ENCODE measurements at places on chromosomes 6 and 20.

DNA sequence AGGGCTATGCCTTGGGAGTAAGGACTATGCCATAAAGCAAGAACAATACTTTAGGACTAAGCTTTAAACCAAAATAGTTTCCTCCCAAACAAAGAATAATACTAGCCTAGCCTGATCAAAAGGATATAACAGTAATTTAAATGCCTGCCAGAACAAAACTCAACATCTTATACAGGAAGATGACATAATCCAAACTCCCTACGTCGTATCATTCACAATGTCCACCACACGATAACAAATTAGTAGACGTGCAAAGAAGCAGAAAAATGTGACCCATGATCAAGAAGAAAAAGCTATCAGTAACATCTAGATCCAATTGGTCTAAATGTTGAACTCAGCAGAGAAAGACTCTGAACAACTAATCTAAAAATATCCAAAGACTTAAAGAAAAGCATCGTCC lies 65.8 kb downstream of the RSPH3 start:
- DNase-seq, result no peak

GRCh38 chr6:142820338-142821051 lies 124.5 kb downstream of the HIVEP2 start:
- no peak for DNase-seq

DNA sequence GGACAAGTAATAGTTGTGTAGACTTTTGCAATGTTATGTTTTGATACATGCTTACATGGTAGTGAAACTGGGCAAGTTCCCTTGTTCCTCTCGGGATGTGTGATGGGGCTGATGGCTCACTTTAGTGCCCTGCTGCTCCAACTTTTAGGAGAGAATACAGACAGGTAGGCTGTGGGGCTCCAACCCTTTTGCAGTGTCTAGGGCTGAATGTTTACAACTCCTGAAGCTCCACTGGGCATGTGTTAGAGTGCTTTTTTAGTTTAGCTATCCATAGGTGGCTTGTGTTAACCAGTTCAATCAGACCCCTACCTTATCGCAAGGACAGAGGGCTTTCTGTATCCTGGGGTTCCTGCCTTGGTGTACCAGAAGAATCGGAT lies 33.8 kb downstream of the SERPINB6 start:
- DNase-seq, result no peak

DNA sequence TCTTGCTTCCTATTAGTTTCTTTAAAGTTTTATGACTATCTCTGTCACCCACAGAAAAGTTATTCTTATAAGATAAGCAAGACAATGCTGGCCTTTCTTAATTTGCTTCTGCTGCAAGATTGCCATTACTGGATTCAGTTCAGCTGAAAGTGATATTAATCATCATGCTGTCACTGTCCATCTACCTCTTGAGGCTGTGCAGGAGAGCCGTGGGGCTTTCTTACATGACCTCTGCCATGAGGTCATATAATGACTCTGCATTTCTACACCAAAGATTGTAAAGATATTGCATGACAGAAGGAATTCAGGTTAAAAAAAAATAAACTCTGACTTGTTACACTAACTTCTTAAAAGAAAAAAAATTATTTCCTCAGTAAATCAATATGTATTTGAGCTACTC lies 106.9 kb downstream of the TRDN start:
- no peak for DNase-seq

DNA sequence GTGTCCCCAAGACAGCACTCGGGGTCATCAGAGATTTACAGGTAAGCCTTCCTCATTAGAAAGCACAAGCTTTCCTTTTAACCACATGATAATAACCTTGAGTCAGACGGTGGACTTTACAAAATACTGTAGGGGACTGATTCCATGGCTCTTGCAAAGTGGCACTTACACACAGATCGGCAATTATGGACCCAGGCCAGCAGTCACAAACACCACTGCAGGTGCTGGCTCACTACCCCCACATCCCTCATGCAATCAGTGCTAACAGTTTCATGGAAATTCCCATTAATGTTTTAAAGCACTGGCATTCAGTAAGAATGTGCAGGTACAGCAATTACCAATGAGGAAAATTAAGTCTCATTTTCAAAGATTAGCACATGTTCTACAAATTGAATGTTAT lies 516.5 kb downstream of the PRKN start:
- no peak for DNase-seq

DNA sequence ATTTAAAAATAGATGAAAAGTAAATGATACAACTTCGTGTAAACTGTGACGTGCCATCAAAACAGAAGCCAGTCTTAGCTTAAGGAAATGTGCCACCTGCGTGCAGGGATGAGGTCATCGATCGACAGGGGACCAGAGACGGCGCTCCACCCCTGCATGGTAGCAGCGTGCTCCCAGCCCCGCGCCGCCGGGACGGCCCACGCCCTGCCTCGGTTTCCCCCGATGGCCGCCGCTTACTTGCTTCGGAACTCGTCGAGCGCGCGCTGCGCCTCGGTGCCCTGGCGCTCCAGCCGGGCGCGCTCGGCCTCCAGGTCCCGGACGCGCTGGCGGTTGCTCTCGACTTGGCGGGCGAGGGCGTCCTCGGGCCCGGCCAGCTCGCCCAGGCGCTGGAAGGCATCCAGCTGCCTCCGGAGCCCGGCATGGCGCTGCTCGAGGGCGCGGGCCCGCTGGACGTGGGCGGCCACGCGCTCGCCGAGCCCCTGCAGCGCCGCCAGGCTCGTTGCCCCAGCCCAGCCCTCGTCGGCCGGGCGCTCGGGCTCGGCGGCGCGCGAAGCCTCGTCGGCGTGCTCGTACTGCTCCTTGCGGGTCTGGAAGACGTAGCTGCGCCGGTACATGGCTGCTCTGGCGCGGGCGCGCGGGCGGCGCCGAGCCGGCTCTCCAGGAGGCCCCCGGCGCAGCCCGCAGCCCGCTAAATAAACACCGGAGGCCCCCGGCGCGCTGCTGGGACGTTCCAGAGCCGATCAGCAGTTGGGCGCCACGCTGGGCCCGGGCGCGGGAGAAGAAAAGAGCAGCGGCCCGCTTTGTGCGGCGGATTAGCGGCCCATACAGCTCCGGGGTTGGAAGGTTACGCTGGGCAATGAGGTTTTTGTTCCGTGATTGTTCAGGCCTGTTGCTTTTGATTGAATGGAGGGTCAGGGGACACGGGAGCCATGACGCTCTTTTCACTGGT lies at the start of gene BFSP1:
TSS of gene BFSP1 (minus strand) at position 664 of the 949 bp plus-strand sequence. CDS start at position 614, 50 bp downstream.
- DNase-seq, result peak; percentile 44

DNA sequence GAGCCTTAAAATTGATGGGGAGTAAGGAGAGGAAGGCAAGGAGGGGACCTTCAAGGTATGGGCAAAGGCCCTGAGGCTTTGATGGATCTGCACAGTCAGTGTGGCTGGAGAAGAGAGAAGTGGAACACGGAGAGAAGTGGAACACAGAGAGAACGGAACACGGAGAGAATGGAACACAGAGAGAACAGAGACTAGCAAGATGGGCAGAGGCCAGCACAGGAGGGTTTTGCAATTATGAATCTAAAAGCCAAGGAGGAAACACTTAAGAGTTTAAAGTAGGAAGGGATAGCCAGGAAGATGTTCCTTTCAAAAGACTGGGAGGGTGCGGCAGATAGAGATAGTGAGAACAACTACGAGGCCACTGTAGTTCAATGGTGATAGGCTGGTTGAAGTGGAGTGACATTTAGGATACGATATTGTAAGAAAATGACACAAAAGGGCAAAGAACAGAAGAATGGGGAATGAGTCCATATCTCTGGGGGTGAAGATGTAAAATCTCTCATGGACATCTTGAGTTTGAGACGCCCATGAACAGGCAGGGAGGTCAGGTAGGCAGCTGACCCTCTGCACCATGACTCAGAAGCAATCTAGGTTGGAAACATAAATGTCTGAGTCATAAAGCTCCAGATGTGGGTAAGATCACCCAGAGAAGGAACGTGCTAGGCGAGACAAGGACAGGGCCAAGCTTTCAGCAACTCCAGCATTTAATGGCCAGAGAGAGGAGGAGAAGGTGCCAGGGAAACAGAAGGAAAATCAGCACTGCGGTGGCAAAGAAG lies 25.4 kb downstream of the ZMYND8 start:
- DNase-seq, result no peak

DNA sequence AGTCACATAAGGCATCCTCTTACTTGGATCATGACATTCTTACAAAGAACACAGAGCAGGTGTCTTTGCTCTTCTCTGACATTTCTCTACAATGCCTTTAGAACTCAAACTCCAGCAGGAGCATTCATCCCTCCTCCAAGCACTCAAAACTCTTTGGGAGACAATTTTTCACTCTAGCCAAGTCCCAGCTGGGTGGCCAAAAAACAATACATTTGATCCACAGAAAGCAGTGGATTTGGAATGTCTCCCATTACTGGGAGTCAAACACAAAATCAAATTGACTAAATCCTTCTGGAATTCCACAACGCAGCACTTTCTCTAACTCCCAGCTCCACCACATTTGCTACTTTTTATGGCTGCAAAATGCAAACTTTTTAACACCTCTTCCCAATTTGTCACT lies 108.6 kb upstream of the VGLL2 start:
- DNase-seq, result no peak

DNA sequence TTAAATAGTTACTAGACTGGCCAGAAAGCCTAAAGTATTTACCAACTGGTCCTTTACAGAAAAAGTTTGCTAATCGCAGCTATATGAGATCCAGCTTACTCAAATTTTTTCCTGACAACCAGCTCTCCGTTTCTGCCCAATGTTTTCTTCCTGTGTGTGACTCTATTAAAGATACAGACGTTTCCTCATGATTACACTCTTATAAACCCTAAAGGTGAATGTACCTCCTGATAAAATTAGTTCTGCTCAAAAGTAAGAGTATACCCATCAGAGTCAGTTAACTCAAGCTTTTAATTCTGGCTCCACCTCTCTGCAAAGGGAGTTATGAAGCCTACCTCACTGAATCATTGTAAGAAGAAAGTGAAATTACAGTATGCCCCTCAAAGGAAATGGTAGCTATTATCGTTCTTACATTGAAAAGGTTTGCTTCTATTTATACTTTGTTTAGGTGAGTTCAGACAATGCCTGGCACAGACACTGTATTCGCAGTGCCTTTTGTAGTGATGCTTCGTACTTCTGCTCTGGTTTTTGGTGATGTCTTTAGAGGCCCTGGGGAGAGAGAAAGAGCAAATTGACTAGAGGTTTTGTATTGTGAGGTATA lies 10.2 kb upstream of the MROH8 start:
- no peak for DNase-seq

GRCh38 chr6:41938590-41939175 lies 2.9 kb downstream of the CCND3 start:
- DNase-seq, result no peak

DNA sequence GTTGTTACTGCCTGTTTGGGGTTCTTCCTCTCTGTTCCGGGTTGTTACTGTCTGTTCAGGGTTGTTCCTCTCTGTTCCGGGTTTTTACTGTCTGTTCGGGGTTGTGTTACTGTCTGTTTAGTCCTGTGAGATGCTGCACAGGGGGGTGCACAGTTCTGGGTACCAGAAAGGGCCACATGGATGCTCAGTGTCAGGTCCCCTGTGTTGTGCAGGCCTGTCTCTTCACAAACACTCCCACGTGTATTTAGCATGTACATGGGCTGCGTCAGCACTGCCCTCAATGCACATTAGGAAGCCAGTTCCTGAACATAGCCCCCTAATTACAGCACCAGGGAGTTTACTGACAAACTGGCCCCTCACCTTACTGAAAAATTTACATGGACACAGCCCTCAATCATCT lies 118.5 kb downstream of the DLL1 start:
- DNase-seq, result no peak

DNA sequence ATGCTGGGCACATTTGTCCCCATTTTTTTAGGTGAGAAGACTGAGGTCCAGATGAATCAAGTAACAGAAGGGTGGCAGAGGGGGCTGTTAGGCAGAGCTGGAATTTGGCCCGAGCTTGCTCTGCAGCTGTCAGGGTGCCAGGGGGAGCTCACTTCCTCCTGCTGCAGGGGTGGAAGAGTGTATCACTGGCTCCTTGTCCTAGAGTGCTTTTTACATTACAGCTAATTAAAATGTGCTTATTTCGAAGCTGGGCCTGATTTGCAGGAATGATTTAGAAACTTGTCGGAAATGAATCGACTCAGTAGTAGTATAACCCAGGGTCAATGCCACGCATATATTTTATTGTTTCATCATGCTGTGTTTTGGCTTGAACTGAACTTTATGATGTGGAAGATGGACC lies 11.1 kb downstream of the TOX2 start:
- DNase-seq, result peak; percentile 21

DNA sequence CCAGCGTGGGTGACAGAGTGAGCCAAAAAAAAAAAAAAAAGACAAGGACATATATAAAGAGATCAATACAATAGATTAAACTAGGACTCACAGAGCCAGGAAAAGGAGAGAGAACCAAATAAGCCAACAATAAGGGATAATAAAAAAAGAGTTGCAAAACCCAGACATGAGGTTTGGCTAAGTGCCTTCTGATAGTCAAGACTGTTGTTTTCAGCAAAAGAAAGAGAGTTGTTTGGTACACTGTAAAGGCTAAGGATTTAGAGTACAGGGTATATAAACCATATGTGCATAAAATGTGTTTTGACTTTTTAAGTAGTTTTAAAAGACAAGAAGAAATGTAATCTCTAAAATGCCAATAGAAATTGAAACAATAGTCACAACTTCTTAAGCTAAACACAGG lies 42.8 kb downstream of the RPF2 start:
- no peak for DNase-seq

- DNase-seq, result no peak
These were observed 34.0 kb upstream of the PI16 start for GRCh38 chr6:36920546-36920945.

Data from amniotic stem cell (primary cell).